AG20443 (cell line): ENCODE measurements at places on chromosomes 4 and X.

GRCh38 chr4:184387351-184387750 lies 87.0 kb downstream of the IRF2 start:
- no peak for DNase-seq

GRCh38 chrX:152638443-152638904 lies 779 bp downstream of the GABRQ start:
- no peak for DNase-seq

DNA sequence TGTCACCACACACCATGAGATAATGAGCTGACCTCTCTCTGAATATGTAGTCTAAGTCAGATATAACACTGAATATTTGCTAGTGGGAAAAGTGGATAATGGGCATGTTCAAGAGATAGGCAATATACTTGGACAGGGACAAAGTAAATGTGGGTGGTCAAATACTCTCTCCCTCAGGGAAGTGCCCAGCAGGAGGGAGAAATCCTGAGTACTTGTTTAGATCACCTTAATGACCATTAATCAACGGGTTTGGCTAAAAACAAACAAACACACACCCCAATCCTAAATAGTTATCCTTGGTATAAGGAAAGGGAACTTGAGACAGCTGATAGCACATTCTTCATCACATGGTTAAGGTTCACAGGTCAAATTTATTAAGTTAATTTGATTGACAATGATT lies 933.5 kb downstream of the C4orf33 start:
- DNase-seq: no peak

GRCh38 chr4:153472122-153473037 lies 6.2 kb downstream of the TMEM131L start:
- no peak for DNase-seq

- peak; percentile 76 for DNase-seq
These were observed 517.1 kb upstream of the ZFP42 start for GRCh38 chr4:187478292-187479140.
